Stimulated activated CD4-positive, alpha-beta T cell treated with anti-CD3 and anti-CD28 coated beads, Interleukin-1b, Interleukin-23, amount 100 ng/mL, for 1 hour (primary cell): ENCODE measurements at places on chromosomes 7 and 10.

DNA sequence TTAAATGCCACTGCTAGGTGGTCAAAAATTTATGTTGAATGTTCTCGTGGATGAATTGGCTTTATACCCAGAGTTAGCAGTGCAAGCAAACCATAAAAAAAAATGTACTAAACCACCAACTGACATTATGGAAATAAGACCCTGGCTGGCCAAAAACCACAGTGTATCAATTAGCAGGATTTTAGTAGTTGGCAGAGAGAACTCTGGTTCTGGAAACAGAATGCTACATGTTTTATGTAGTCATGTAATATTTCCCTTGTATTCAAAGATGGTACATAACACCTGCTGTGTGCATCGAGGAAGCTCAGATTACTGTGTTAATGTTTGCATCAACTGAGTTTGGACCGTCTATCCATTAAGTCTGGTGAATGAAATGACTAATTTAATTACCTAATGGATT is 618.5 kb downstream of the CCSER2 start:
- no peak for DNase-seq

DNA sequence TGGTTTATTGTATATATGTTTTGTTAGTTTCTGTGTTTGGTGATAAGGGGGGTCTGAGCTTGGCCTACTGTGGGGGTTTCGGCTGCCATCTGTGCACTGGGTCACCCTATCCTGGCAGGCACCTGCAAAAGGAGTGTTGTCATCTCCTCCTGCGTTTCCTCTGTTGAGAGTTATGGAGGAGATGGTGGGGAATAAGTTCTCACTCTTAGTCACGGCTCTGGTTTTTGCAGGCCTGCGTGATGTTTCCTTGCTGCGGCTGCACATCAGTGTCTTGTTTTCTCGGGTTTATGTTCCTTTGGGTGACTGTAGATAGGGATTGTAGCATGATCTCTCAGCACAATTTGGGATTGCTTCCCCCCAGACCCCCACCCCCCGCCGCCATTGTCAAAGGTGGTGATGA is 36.8 kb downstream of the CCM2 start:
- no peak for DNase-seq

- DNase-seq: no peak
These were observed 513.0 kb upstream of the TEX47 start for GRCh38 chr7:89308535-89308934.

DNA sequence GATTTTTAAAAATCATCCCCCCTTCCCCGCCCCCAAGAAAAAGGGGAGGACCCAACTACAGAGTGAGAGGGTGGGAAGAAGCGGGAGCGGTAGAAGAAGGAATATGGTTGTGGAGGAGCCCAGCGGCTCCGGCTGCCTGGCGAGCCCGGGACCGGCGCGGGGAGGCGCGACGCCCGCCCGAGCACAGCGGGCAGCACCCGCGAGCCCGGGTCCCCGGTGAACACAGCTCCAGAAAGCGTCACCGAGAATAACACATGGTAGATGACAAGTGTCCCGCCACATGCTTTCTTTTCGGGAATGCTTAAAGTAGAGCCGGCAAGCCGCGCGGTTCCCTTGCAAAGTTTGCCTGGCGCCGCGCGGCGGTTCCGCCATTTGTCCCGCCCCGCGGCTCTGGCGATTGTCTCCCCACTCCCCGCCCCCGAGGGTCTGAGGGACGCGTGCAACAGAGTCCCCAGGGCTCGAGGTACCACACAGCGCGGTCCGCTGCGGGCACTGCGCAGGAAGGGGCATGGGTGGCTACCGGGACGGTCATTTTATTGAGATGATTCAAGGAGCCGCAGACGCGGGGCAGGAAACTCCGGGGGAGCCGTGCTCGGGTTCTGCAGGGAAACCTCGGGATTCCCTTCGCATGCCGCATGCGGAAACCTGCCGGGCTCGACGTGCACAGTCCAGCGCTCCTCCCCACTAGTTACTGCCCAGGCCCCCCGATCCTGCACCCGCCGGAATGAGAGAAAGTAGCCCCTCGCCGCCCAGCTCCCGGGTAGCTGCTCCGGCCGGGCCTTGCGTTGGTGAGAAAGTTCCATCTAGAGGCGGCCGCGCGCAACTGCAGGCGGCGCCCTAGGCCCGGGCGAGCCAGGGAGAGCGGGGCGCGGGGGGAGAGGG is 781 bp upstream of the GRM8 start:
- DNase-seq: peak; percentile 50

DNA sequence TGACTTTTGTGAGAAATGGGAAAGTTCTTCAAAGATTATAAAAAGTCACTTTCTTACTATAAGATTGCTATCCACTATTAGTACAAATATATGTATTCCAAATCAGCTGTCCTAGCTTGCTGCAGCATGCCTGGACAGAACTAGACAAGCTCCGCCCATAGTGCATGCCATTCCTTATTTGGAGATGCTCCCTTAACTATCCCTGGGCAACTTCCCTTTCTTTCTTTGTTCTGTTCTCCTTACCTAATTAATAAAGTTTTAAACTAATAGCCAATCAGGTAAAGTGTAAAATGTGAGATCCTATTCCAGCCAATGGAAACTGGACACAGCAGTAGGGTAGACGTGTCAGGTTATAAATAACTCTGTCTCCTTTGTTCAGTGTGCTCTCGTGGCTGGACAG is 281.9 kb downstream of the CAMK1D start:
- no peak for DNase-seq

DNA sequence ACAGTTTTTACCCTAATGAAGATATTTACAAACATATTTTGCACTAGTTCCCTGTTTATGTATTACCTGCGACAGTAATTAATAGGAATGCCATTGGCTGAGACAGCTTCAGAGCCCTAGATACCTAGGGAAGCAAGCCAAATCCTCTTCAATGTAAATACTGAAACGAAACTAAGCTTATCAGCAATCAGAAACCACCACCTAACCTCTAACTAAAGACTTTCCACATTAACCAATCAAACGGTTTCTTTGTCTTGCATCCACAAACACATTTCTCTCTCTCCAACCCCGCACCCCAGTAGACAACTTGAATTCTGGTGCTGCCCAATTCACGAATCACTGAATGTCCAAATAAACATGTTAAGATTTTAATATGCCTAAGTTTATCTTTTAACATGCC is 474.4 kb upstream of the C7orf33 start:
- DNase-seq: no peak

DNA sequence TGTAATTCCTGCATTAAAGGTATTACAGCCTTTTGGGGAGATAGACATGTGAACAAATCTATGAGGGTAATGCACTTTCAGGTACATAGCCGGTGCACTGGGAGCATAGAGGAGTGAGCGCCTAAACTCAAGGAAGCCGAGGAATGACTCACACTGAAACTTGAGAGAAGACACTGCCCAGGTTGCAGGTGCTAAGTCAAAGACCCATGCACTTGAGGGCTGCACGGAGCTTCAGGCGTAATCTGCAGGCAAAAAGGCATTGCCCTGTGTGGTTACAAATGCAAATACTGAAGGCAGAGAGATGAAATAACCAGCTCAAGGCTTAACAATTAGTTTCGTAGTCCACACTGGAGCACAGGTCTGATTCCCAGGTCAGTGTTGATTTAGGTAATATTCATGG is 51.0 kb upstream of the OSBPL3 start:
- no peak for DNase-seq

DNA sequence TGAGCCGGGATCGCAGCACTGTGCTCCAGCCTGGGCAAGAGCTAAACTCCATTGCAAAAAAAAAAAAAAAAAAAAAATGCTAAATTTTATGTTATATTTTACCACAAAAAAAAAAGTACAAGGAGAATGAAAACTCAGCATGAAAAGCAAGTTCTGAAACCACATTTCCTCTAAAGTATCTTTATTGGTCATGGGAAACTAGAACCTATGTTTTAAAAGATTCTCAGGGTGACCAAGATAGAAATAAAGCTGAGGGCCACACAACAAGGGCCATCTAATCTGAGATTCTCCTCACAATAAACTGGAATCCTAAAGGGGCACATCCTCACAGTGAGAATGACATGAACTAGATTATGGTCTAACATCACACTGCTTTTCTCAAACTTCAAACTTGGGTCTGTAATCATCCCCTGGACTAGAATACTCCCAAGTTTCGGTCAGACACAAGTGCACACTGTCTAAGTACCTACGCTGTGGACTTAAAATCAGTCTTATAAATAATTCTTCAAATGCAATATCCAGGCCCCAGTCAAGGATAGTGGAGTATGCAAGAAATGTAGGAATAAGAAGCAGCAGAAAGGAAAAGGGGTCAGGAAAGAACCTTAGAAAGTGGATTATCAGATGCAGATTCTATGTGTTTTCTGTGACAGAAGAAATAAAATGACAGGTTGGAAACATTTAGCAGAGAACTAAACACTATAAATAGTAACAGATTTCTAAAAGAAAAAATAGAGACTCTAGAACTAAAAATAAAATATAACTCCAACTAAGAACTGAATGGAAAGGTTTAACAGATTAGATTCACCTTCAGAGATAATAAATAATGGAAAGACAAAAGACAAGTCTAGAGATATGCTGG is 49.9 kb downstream of the COA1 start:
- DNase-seq: no peak

GRCh38 chr7:105336009-105336408 is 52.7 kb downstream of the SRPK2 start:
- no peak for DNase-seq

DNA sequence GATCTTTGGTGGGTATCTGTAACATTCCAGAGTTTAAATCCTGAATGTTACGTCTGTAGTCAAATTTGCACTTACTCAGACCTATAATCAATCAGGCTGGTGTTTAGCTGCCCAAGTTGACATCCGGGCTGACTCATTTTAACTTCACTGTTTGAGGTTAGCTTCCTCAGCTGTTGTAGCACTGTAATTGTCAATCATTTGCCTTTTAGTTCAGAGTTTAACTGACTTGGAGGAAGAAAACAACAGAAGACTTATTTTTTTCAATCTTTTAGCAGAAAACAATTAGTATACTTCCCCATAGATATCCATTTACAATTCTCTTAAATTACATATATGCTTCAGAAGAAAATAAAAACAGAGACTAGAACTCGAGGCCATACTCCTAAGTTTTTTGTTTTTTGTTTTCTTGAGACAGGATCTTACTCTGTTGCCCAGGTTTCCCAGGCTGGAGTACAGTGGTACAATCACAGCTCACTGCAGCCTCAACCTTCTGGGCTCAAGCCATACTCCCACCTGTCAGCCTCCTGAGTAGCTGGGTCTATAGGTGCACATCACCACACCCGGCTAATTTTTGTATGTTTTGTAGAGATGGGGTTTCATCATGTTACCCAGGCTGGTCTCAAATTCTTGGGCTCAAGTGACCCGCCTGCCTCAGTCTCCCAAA is 38.5 kb upstream of the LRRC17 start:
- no peak for DNase-seq

GRCh38 chr10:17046989-17047388 is 82.6 kb downstream of the CUBN start:
- DNase-seq: no peak

DNA sequence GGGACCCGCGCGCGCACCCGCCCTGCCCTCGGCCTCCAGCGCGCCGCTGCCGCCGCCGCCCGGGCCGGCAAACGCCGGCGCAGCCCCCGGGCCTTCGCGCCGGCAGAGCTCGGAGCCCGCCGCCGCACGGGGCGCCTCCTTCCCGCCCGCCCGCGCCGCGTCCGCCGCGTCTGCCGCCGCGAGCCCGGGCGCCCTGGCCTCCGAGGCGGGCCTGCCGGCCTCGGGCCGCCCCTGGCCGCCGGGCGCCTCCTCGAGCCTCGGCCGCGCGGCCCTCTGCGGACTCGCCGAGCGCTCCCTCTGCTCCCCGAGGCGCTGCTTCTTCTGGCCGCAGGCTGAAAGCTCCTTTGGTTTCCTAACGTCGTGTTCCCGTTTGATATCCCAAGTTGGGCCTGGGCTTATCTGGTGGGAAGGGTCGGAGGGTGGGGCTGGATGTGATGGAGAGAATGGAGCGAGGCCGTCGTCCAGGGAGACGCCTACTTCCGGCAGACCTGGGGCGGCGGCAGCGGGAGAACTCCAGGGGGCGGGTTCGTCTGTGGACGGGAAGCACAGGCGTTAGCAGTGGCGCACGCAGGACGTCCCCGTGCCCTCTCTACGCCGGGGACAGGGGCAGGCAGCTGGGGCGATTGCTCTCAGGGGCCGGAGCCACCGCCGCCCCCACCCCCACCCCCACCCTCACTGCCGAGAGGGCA is 221.0 kb downstream of the PHTF2 start:
- DNase-seq: no peak

- DNase-seq: no peak
These were observed 2.8 kb downstream of the FAM180A start for GRCh38 chr7:135745703-135746312.
